ENCODE measurements at places on chromosomes 6 and 20.

- peak; percentile 68 for DNase-seq
Measured at GRCh38 chr6:17907406-17908229, 79.8 kb downstream of the KIF13A start.

- peak; percentile 53 for DNase-seq
Measured at GRCh38 chr6:42979523-42980177, 669 bp upstream of the PEX6 start.

DNA sequence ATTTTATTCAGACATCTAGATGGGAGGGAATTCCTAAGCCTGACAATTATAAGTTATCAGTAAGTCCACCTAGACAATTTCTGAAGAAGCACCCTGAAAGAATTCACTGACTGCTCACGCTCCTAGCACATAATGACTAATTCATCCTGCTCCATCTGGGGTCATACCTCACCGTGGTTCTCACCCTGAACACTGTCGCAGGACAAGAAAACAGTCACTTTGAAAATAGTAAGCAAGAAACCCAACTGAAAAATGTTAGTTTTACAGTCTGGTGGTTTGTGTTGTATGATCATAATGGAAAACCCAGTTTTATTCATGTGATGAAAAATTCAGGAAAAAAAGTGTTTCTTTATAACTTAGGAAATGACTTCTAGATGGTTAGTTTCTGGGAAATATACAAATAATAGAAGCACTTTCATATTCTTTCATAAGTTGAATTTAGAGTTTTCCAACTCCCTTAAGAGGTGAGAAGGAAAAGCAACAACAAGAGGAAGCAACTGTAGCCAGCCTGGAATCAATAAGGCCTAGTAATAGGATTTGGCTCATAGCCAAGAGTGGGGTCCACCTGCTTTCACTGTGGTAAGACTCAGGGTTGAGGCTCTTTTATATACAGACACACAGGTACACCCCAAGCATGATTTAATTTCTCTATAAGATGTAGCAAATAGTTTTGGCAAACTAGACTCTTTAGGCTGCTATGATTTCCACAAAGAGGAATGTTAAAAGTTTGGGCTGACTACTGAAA is 94.1 kb downstream of the HIVEP2 start:
- DNase-seq, result peak; percentile 75

DNA sequence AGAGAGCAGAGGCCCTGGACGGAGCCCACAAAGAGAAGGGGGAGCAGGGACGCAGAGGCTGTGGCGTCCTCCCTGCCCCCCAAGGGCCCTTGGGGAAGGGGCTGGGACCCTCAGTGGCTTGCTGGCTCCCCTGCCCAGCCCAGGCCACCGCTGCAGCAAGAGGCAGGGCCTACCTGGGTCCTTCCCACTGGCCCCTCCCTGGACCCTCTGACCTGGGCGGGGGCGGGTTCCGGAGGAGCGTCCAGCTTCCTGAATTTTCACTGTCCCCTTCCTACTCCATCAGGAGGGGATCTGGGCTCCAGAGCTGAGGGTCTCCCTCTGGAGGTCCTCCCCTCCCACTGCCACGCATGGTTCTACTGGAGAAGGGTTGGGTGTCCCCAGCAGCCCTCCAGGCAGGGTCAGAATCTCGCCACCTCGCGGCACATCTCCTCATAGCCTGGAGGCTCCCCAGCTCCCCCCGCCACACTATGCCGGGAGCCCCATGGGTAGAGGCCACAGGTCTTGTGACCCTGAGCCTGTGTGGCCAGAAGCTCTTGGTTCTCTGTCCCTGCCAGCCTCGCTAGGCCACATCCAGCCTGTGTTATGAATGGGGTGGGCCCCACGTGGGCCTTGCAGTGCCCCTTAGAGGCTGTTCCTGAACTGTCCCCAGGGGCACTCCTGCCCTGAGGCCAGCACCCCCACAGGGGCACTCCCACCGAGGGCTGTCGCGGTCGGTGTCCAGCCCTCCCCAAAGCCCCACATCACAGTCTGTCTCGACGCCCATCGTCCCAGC is 1.0 kb upstream of the SOX18 start:
- no peak for DNase-seq

DNA sequence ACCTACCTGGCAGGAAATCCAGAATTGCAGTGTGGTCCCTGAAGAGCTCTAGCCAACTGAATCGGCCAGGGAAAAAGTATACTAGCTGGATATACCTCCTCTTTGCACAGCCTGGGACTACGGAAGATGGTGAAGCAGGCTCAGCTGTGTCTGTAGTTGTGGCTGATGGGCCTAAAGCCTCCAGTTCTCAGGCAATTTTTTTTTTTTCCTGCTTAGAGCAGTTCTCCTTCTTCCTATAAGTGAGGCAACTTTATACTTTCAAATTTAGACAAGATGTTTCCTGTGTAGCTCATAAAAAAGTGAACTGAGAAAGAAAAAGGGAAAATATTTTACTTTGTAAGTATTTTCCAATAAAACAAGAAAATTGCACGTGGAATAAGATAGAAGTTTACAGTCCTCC is 172.9 kb downstream of the CARMIL1 start:
- DNase-seq, result no peak

DNA sequence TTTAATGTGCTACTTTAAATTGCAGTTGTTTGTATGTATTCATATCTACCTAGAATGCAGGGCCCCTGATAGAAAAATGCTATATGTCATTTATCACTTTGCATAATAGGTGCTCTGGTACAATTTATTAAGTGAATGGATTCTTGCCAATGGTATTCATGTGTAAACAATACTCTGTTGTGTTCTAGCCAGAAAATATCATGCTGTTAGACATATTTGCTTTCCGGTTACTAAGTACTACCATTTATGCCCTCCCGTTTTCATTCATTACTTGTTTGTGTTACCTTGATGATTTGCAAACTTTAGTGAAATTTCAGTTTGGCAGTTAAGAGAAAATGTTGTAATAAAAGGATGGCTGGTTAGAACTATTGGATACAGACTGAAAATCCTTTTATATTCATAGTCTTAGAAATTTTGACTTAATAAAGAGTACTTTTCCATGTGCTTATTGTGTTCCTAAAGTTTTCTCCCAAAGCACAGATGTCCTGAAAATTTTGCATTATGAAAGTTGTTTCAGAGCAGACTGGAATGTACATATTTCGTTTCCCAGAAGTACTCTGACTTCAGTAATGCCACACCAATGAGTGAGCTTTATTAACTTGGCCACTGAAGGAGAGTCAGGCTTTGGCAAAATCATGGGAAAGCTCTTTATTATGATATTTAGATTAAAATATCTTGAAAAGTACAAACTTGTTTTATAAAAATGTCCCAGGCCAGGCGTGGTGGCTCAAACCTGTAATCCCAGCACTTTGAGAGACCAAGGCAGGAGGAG is 31.5 kb downstream of the RPF2 start:
- no peak for DNase-seq

- no peak for DNase-seq
Measured at GRCh38 chr6:88301256-88301655, 135.1 kb upstream of the CNR1 start.

DNA sequence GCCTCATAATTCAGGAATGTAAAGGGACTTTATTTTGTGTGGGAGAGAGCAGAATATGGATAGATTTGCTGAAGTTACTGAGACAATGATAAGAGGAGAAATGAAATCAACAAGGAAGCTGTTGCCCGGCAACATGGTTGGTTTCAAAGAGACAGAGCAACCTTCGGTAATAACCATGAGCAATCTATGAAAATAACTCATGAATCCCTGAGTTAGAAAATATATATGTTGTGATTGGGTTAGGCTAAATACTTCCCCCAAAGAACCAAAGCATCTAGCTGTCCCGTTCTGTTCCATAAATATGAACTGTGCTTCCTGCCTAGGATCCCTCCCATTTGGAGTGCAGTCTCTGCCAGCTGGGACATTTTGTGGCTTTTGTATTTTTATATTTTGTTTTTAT is 23.1 kb downstream of the SERPINB1 start:
- DNase-seq, result peak; percentile 60

GRCh38 chr20:59429396-59429795 is 129.0 kb downstream of the EDN3 start:
- DNase-seq, result no peak

DNA sequence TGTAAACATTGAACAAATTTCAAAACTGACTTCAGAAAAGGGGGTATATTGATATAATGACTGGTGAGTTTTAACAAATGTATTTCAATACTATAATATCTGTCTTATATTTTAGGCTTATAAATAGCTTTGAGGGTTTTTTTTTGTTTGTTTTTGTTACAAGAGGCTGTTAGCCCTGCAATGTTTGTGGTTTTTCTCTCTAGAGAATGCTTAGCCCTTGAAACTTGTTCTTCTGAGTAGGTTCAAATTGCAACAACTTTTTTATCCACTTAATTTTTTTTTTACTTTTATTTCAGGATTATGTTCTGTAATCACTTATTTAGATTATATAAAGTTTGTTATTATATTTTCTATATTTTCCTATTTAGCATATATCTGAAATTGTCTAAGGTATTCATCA is 333.2 kb downstream of the RIMS1 start:
- no peak for DNase-seq

- no peak for DNase-seq
Measured at GRCh38 chr6:101393829-101394251, 332 bp downstream of the GRIK2 start.

DNA sequence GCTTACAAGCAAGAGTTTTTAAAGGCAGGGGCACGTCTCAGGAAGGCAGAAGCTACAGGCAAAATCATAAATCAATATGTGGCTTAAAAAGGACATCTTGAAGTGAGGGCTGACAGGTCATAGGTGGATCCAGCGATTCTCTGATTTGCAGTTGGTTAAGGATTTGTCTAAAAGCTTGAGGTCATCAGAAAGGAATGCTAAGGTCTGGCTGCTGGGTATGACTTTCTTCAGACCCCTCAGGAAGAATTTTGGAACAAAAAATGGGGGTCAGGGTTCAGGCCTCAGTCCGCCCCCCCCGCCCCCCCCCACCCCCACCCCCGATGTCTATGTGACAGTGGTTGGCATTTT is 261.9 kb downstream of the CDH4 start:
- DNase-seq, result no peak

GRCh38 chr20:25699914-25700313 is 3.3 kb upstream of the ZNF337 start:
- peak; percentile 1 for DNase-seq

DNA sequence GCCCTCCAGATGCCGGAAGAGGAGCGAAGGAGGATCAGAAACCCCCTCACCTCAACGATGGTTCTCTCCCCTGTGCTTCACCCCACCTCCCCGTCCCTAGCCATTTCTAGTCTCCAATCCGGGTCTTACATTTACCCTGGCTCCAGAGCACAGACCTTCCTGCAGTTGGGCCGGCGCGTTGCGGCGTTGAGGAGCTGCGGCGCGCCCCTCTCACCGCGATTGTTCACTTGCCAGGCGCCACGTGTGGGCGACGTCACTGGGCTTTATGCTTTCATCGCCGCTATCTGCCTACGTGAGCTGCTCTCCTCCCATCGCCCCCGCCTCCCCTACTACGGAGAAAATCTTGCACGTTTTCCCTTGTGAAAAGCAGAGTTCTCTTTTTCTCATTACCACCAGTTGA is at the start of gene CRISP2:
Gene CRISP2, minus strand, starts transcription at position 198 of the 400 bp plus-strand sequence. CDS start 4,347 bp downstream, outside the sequence.
- DNase-seq, result no peak
